Activated T-cell treated with anti-CD3 and anti-CD28 coated beads, Interleukin-2, amount 50 U/mL, for 48 hours (primary cell): ENCODE measurements at places on chromosomes 1 and 21.

DNA sequence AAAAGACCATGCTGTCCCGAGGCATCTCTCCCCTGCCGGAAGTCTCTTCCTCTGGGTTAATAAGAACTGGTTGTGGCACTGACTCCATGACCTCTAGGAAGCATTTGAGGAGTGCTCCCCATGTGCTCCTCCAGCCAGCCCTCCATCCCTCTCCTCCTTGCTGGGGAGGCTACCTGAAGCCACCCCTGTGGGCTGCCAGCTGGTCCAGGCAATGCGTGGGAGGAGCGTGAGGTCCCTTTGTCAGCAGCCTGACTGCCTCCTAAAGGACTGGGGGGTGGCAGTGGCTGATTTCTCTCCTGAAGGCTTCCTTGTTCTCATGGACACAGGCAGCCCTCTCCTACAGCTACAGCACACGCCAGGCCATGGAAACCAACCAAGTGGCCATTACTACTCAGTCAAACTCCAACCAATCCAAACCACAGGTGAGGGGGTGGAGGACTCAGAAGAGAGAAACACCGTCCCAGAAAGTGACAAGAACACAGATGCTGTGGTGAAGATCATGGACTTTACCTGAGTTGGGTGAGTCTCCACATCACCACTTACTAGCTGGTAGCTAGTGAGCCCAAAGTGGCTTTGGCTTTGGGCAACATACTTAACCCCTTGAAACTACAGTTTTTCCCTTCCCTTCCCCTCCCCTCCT lies 35.2 kb downstream of the NENF start:
- no peak for DNase-seq

DNA sequence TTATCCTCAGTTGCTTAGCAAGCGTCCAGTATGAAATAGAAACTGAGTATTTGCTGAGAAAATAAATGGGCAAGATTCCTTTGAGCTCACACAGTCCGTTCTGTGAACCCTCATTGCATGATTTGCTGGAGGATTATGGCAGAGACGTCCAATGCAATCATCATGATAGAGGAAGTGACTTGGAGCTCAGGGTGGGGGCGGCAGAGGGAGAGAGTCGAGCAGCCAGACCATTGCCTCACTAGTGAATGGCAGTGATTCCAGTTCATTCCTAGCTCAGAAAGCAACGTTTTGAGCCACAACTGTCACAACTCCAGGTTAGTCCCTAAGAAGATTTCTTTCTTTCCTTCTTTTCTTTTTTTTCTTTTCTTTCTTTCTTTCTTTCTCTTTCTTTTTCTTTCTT lies 27.5 kb upstream of the COL9A2 start:
- DNase-seq, result peak; percentile 33

DNA sequence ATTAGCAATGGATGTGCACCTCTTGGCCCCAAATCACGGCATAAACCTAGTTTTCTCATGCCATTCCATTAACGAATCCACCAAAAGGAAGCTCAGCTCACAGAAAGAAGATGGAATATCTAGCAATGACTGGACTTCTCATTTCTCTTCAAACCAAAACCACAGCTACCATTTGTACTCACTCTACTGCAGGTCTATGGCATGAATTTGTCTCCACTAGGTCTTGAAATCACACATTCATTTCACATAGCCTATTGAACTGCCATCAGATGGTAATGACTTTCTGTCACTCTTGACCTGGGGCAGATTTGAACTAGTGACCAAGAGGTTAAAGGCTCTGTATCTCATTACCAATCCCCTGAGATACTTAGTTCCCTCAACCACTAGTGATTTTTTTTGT lies 382.7 kb downstream of the DPYD start:
- DNase-seq, result no peak

DNA sequence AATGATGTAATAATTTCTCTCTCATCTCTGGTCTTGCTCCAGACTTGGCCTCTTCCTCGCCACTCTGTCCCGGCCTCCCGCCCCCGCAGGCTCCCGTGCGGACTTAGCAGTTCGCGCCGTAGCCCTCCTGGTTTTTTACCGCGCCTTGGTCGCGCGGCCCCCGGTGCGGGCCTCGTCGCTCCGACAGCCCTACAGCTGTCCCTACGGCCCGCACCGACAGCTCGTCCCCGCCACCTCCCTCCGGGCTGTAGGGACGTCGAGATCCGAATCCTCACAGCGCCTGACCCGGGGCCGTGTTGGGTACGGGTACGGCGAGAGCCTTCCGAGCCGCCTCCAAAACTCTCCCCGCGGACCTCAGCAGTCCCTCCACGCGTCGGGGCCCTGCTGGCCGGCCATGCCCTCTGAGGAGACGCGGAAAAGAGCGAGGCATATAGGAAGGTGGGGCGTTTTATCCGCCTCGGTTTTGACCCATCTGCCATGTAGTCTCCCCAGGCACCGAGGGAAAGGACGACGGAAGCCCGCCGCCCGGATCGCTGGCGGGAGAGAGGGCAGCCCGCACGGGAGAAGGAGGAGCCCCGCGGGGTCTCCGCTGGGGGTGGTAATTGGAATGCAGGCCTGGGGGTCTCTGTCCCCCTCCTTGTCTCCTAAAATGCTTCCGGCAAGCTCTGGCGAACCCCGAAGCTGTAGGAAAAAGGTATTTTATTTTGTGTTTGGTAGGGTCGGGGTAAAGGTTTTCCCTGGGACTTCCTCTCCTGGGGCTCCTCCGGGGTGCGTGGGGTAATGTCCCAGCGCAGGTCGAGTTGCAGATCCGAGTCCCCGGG lies 3.3 kb downstream of the LHX4 start:
- peak; percentile 26 for DNase-seq

DNA sequence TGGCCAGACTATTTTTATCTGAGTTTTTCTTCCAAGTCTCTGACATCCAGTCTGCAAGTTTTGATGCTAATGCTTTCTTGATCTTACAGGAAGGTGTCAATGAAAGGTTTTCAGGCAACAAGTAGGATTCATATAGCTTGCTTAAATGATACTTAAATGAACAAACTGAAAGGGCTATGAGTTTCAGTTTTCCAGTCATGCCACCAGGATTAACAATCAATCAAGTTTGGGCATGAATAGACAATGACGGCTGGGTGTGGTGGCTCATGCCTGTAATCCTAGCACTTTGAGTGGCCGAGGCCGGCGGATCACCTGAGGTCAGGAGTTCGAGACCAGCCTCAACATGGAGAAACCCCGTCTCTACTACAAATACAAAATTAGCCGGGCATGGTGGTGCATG lies 34.3 kb upstream of the SLC16A1 start:
- no peak for DNase-seq

- DNase-seq, result no peak
Observed at GRCh38 chr1:87428883-87429282, 100.2 kb downstream of the LMO4 start.
